Cardiac muscle cell (in vitro differentiated cells and primary cell): ENCODE measurements at places on chromosomes 16 and 17.

GRCh38 chr17:45197555-45198334, 23.9 kb upstream of the FMNL1 start:
- DNase-seq: peak; percentile 93

DNA sequence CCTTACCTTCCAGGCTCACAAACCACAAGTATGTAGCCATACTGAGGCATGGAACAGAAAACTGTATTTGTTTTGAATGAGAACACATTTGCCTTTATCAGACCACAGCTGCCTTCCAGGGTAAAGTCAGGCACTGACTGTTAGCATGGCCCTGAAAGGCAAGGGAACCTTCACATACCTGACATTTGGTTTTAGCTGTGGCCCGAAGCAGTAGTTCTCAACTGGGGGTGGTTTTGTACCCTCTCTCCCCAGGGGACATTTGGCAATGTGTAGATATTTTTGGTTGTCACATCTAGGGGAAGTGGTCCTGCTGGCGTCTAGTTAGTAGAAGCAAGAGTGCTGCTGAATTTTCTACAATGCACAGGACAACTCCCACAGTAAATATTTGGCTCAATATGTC, 9.2 kb downstream of the HERPUD1 start:
- no peak for DNase-seq

GRCh38 chr16:4339909-4340308, 11.2 kb downstream of the PAM16 start:
- peak; percentile 23 for DNase-seq

- no peak for DNase-seq
Measured at GRCh38 chr17:2266045-2266864, 37.3 kb downstream of the SMG6 start.
